Stimulated activated CD8-positive, alpha-beta memory T cell treated with anti-CD3 and anti-CD28 coated beads, Interleukin-15, amount 100 ng/mL, for 4 hours (primary cell): ENCODE measurements at places on chromosomes 12 and 14.
A peak's percentile ranks its signal among the peaks of the same experiment; 100 is the strongest.

DNA sequence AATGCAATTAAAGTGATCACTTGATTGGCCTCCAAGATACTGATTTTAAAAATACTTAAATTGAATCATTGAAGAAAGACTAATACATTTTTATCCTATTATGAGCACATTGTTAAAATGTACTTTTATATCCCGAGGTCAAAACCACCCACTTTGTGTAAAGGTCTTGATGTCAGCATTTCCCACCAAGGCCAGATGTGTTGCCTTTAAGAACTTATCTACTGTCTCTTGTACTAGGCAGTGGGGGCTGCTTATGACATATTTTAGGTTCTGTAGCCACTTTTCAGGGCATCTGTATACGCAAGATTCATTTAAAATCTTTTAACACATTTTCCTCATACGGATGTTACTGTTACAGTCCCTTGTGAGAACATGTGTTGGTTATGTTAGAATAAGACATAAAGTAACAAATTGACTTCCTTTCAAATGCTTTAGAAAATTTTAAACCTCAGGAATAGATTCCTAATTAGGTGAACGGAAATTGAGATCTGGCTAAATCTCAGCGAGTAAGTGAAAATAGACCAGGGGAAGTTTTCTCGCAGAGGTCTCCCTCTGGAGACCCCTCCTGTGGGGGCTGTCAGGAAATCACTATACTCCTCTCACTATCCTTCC lies 456.2 kb downstream of the ADAMTS20 start:
- no peak for DNase-seq

- DNase-seq = no peak
Measured at GRCh38 chr12:18468246-18469075, 207.1 kb downstream of the PIK3C2G start.

GRCh38 chr12:53820514-53821306 lies 68.9 kb upstream of the CISTR start:
- DNase-seq = no peak

DNA sequence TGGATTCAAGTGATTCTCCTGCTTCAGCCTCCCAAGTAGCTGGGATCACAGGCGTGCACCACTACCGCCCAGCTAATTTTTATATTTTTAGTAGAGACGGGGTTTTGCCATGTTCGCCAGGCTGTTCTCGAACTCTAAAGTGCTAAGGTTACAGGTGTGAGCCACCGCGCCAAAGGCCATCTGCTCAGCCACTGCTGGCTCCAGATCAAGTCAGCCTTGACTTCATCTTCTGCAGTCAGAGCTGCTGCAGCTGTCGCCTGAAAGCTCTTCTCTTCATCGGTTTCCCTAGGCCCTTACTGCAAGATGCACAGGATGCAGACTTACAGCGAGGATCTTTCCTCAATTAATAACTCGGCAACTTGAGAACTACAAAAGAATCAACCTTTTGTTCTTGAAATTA lies 66.8 kb downstream of the CLIP1 start:
- no peak for DNase-seq

GRCh38 chr12:131912518-131913274 lies 16.4 kb upstream of the PUS1 start:
- DNase-seq = no peak

DNA sequence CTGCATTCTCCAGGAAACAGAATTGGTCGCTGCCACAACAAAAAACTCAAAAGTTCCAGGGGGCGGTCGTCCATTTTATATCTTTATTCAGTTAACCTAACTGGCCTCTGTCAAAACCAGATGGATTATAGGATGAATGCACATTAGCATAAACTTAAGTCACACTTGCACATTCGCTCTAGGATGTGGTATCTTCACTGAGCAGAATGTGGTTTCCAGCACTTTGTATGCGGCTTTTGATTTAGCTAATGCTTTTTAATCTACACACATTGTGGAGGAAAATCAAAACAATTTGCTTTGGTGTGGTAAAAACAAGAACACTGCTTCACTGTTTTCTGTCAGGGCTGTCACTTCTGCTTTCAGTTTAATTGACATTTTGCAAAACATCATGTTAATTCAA lies 4.5 kb downstream of the TAS2R50 start:
- DNase-seq = peak; percentile 21

- no peak for DNase-seq
Measured at GRCh38 chr12:115623764-115624334, 653.6 kb downstream of the MED13L start.

DNA sequence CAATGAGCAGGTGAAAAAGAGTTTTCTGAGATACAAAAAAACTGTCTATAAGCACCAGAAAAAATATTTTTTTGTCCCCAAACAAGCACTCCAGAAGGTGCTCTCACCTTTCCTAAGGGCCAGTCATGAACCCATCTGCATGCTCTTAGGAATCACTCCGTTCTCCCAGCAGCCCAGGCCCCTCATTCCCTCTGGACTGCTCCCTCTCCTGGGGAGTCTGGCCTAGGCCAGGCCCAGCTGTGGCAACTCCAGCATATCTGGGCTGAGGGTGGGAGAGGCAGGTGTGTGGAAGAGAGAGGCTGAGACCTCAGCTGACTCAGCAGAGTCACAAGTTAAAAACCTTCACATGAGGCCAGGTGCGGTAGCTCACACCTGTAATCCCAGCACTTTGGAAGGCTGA lies 54.6 kb downstream of the TRAFD1 start:
- DNase-seq = no peak

DNA sequence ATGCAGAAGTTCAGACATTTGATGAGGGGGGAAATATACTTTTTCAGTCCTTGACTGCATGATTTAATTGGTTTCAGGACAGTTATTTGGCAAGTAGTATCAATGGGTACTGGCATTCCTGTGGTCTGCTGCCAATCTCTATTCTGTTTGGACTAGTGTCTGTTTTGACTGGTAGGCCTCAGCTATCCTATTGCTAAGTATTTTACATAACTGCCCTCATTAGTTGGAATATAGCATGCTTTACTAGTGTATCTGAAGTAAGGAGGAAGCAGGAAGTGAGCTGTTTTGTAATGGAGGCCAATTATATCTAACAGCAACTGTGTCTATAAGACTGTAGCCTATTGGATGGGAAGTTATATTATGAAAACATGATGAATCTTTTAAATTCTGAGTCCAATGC lies 104.3 kb downstream of the FLRT2 start:
- no peak for DNase-seq

DNA sequence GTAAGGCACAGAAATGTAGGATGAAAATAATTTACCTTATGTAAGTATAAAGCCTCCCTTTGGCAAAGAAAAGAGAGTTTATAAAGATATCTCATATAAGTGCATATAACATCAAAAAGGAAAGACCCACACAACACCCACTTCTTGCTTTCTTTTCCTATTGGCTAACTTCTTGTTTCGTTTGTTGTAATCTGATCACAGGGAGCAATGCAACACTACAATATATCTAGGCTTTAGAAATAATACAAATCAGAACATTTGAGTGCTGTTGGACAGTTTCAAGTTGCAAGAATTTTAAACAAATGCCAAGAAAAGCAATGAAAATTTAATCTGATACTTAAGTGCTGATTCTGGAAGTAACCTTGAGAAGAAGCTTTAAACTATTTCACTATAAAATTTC lies 1.3 kb downstream of the FGD6 start:
- DNase-seq = no peak

- no peak for DNase-seq
Measured at GRCh38 chr12:113684053-113684907, 212.6 kb upstream of the LHX5 start.

- DNase-seq = no peak
Measured at GRCh38 chr12:11853126-11853525, 203.7 kb downstream of the ETV6 start.

DNA sequence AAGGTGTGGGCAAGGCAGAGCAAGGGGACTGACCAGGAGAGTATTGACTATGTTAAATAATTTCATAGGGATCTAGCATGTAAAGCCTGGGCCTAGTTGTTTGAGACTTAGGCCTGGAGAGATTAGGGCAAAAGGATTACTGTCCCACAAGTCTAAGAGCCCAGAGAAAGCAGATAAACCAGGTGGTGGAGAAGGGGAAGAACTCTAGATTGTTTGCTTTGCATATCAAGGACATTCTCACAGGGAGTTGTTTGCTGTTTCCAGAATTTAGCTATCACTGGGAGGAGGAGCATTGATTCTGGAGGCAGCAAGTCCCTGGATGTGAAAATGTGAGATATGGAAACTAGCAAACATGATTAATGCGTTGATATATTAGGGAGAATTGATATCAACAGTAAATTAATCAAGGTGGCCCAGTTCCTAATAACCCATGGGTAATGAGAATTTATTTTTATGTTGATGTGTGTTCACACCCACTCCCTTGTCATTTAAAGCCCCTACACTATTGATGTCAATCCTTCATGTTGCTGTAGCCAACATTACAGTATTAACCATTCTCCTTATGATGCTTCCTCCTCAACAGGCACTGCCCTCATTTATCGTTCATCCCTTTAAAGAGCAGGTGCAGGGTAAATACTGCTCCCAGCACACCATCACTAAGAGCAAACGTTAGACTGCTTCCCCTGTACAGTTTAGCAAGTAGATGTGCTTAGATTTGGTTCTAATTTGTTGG lies 1666.7 kb upstream of the FLRT2 start:
- no peak for DNase-seq

DNA sequence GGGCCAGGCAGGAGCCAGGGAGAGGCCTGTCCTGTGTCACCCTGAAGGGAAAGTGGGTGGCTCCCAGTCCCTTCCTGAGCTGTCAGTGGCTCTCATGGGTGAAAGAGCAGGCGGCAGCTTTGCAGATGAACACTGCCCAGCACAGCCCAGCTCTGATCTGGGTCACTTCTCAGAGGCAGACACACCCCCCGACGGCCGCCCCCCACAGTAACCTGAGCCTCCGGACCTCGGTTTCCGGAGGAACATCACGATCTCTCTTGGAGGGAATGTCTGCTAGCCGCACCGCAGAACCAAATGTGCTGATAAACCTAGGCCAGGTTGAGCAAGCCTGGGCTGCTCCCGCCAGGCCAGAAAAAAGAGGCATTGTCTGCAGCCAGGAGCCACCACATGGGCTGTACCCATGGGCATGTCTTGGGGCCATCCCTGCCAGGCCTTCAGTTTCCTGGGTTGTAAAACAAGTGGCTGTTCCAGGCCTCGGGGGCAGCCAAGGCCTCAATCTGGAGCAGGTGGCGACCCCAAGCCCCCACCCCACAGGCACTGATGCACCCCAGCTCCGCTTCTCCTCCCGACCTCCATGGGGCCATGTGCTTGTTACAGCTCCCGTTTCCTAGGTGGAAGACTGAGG lies 57.6 kb downstream of the NCOR2 start:
- no peak for DNase-seq

DNA sequence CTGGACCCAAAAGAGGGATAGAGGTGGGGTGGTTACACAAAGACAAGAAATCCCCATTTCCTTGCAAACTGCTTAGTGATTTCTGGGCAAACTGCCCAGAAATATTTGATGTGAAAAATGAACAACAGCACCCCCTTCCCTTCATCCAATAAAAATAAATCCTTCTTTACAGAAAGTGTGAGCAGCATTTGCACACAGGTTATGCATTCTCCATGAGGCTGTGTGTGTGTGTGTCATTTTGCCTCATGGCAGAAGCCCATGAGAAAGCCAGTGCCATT lies 17.2 kb upstream of the NRXN3 start:
- DNase-seq = no peak

DNA sequence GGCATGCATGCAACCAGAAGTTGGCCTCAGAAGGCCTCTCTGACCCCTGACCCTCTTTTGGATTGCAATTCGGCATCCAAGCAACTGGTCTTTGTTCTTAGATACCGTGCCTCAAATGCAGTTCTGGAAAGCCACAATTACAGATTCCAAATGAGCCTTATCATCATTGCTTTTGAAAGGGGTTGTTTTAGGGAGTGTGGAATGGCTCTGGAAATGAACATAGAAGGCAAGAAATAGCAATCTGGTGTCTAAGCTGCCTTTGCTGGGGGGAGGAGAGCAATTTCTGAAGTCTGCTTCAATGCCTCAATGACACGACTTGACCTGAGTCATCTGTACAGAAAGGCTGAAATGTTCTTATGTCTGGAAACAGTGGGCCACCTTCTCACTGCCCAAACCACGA lies 250.1 kb downstream of the NUAK1 start:
- DNase-seq = no peak

DNA sequence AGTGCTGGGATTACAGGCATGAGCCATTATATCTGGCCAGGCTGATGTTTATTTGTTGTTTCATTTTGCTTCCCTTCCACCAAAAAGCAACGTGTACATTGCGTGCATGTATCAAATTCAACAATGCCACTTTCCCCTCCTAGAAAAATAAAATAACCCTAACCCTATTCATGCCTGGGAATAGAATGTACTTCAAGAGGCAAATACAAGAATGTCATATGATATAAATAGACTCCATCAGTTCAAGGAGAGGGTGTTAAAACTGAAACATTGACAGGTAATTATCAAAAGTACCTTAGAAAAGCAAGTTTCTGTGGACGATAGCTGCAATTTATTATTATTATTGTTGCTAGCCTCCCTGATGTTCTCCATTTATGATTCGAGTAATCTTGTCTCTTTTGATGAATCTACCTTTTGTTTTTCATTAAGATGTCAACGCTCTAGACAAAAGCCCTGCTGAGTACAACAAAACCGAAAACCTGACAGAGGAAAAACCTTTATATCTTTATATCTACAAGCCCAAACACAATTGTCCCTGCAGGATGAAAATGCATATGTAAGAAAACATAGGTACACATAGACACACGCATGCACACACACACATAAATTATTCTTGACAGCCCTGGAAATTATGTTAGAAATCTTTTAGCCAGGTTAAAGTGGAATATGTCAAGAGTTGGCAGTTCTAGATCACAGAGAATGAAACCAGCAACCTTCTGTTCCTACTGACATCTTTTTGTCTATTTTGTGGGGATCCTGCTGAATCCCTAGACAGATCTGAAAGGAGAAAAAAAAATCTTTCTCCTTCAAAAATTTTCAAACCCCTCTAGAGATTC lies 98.9 kb downstream of the BTG1 start:
- no peak for DNase-seq

DNA sequence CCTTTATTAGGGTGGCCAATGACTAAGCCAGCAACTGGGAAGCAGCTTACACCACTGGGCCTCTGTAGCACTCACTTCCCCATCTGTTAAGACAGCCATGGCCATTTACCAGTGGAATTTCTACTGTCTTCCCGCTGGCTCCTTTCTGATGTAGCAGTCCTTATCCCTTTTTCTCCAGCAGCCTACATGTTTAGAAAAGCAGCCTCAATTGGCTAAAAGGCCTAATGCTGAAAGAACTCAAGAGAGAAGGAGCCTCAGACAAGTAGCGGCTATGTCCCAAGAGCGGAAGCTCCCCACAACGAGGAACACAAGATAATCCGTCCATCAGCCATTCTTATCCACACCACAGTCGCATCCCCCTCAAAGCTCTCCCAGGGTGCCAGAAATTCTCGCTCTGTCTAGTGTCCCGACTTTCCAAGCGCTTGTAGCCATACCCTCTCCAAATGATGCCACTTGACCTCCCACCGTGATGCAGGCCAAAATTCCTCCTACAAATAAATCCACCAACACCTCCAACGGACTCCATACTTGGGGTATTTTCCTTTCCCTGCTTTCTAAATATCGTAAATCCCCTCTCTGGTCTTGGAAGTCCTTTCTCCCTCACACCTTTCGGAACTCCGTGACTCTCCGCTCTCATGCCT lies 624 bp downstream of the M6PR start:
- no peak for DNase-seq
